MCF 10A (cell line): ENCODE measurements at places on chromosomes 1 and 21. TPM values are rescaled to one million over a fixed set of nuclear protein-coding genes. Genes with fewer than 3 reads are reported as not detected.

DNA sequence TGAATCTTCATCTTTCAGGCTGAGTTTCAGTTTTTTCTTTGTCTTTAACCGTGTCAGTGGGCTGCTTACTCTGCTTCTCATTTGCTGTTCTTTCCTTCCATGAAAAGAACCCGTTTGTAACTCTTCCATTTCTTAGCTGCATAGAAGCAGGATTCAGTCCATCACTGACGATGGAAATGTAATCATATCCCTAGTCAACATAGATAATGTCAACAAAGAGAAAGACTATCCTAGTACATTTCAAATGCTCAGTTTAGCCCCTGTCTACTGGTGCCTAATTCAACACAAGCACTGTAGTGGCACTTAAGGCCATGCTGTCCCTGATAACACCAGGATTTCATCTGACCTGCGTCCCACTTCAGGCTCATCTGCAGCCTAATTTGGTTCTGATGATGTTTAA lies 376 bp downstream of the GBP1 start:
- H3K36me3 ChIP-seq = no peaks in the 10 kb centered on the region
- DNase-seq = no peak
- H3K4me1 ChIP-seq = peaks cover 13% of the 10 kb centered on the region
- peak overlapping the region; percentile 76 for H3K4me3 ChIP-seq
- no peaks in the 10 kb centered on the region for H3K27me3 ChIP-seq

GRCh38 chr1:11842154-11843041 lies 5.2 kb downstream of the NPPA start:
- DNase-seq = no peak
- no peaks in the 10 kb centered on the region for H3K27me3 ChIP-seq
- H3K27ac ChIP-seq = no peak overlapping the region
- H3K36me3 ChIP-seq = peaks cover 61% of the 10 kb centered on the region
- H3K4me3 ChIP-seq = no peak overlapping the region

The OR2T2 gene
- total RNA-seq = not detected in 2 replicates

- no peaks in the 10 kb centered on the region for H3K27me3 ChIP-seq
- H3K4me1 ChIP-seq = peaks cover 44% of the 10 kb centered on the region
Observed at GRCh38 chr1:219174460-219175211, 958 bp downstream of the LYPLAL1 start.

DNA sequence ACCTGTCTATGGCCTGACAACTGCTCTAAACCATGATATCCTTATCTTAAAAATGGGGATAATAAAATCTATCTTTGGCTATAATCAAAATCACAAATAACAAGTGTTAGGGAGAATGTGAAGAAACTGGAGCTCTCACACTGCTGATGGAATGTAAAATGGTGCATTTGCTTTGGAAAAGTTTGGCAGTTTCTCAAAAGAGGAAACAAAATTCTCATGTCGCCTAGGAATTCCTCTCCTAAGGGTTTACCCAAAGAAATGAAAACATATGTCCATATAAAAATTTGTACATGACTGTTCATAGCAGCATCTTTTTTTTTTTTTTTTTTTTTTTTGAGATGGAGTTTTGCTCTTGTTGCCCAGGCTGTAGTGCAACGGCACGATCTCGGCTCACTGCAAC lies 64.3 kb downstream of the ZNF281 start:
- no peak overlapping the region for H3K27ac ChIP-seq
- no peak for DNase-seq
- H3K27me3 ChIP-seq = no peaks in the 10 kb centered on the region
- no peaks in the 10 kb centered on the region for H3K36me3 ChIP-seq

The BEND5 gene
- not detected in 2 replicates for total RNA-seq
